Activated naive CD8-positive, alpha-beta T cell treated with anti-CD3 and anti-CD28 coated beads for 36 hours (primary cell): ENCODE measurements at places on chromosomes 3 and 15. TPM values are rescaled to one million over a fixed set of nuclear protein-coding genes. Genes with fewer than 3 reads are reported as not detected.

- no peak for DNase-seq
- H3K4me3 ChIP-seq: no peak overlapping the region
- no peak overlapping the region for H3K27ac ChIP-seq
- H3K36me3 ChIP-seq: no peaks in the 10 kb centered on the region
- H3K4me1 ChIP-seq: no peaks in the 10 kb centered on the region
- peaks cover 3% of the 10 kb centered on the region for H3K27me3 ChIP-seq
These were observed 167.3 kb downstream of the SQOR start for GRCh38 chr15:45802140-45802539.

DNA sequence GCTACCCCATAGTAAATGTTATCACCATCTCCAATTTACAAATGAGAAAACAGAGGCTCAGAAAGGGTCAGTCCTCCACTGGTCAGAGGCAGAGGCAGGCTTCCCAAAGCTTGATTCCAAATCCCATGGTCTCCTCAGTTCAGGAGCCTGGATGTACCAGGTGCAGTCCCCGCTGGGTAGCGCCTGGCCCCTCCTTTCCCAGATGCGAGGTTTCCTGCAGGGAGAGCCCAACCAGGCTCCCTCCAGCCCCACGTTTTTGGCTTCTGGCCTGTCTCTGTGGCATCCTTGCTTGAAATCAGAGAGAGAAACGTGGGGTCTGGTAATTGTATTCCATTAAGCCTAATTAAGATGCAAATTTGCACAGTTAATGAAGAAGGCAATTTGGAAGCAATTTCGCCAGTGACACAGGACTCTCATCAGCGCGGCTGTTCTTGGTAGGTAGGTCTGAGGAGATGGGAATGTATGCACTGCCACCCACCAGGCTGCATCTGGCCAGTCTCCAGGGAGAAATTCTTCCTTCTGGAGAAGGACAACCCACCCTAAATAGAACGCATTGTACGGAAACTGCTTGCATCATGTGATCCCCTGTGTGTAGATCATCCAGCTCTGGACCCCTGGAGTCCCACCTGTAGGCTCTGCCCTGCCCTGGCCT, 50.5 kb downstream of the HRH1 start:
- H3K4me1 ChIP-seq: no peaks in the 10 kb centered on the region
- H3K27me3 ChIP-seq: peaks cover 30% of the 10 kb centered on the region
- H3K36me3 ChIP-seq: no peaks in the 10 kb centered on the region
- H3K27ac ChIP-seq: no peak overlapping the region

DNA sequence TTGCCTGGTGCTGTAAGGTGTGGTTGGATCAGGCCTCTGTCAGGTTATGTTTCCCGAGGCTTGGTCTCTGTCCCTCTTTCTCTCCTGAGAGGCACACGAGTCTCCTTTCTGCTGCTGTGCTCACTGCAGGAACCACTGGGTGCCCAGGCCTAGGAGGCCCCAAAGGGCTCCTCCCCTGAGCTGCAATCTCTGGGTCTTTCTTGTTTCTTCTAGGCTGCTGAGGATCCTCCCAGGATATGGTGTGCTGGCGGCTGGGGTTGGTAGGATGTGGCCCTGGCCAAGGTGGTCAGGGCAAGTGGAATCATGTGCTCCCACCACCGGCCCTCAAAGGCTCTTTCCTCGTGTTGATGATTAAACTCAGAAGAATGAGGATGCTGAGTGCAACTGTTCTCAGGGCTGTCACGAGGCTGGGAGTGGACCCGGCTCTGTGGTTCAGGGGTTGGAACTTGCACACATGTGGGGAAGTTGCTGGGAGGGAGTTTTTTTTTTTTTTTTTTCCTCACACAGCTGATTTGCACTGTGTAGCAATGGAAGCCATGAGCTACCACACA, 43.6 kb upstream of the CTSH start:
- no peaks in the 10 kb centered on the region for H3K36me3 ChIP-seq
- H3K4me1 ChIP-seq: no peaks in the 10 kb centered on the region
- no peak overlapping the region for H3K4me3 ChIP-seq
- peaks cover 4% of the 10 kb centered on the region for H3K27me3 ChIP-seq

DNA sequence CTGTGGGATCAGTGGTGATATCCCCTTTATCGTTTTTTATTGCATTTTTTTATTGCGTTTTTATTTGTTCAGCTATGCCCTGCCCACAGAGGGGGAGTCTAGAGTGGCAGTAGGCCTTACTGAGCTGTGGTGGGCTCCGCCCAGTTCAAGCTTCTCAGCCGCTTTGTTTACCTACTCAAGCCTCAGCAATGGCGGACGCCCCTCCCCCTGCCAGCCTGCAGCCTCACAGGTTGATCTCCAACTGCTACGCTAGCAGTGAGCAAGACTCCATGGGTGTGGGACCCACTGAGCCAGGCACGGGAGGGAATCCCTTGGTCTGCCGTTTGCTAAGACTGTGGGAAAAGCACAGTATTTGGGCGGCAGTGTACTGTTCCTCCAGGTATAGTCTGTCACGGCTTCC, 500.6 kb upstream of the MCTP2 start:
- H3K4me1 ChIP-seq: no peaks in the 10 kb centered on the region
- H3K36me3 ChIP-seq: no peaks in the 10 kb centered on the region
- H3K4me3 ChIP-seq: no peak overlapping the region

DNA sequence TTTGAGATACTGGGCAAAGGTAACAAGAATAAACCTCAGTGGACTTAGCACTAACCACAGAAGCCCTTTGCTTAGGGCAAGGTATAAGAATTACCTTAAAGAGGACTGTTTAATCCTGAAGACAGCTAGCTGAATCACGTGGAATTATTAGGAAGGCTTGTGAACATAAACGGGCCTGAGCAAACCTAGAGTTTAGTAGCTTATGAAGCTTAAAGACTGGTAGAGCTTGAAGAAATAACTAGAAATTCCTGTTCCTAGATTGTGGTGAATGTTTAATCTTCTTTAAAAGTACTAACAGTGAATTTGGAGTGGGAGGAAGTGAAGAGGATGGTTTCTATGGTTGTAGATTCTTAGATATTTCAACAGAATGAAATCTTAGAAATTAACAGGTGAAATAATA, 428.9 kb upstream of the THRB start:
- H3K27me3 ChIP-seq: no peaks in the 10 kb centered on the region
- DNase-seq: no peak
- no peak overlapping the region for H3K4me3 ChIP-seq
- no peaks in the 10 kb centered on the region for H3K36me3 ChIP-seq
- no peak overlapping the region for H3K27ac ChIP-seq
- H3K4me1 ChIP-seq: no peaks in the 10 kb centered on the region

- no peak overlapping the region for H3K27ac ChIP-seq
- no peak for DNase-seq
- H3K27me3 ChIP-seq: peaks cover 29% of the 10 kb centered on the region
- H3K36me3 ChIP-seq: no peaks in the 10 kb centered on the region
- H3K4me3 ChIP-seq: no peak overlapping the region
These were observed 336.8 kb downstream of the DIPK2A start for GRCh38 chr3:144308396-144308795.

Gene FETUB
- not detected for total RNA-seq

GRCh38 chr3:38641461-38642110, 7.9 kb downstream of the SCN5A start:
- peaks cover 3% of the 10 kb centered on the region for H3K27me3 ChIP-seq
- H3K36me3 ChIP-seq: no peaks in the 10 kb centered on the region
- no peak overlapping the region for H3K27ac ChIP-seq
- no peaks in the 10 kb centered on the region for H3K4me1 ChIP-seq
- no peak overlapping the region for H3K4me3 ChIP-seq

- no peak overlapping the region for H3K4me3 ChIP-seq
- H3K27me3 ChIP-seq: no peaks in the 10 kb centered on the region
- peaks cover 23% of the 10 kb centered on the region for H3K4me1 ChIP-seq
- DNase-seq: no peak
These were observed 71.0 kb downstream of the ATP2B2 start for GRCh38 chr3:10434144-10434937.

DNA sequence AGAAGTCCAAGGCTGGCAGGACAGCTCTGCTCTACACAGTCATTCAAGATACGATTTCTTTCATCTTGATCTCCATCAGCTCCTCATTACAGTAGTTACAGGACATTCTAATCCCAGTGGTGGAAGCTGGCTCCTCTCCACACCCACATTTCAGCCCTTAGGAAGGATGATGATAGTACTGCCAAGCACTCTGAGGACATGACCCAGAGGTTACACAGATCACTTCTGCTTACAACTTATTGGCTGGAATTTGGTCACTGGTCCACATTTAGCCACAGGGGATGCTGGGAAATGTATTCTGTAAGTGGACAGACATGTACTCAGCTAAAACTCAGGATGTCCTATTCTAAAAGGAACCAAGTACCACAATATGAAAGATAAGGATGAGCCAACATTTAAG, 77.1 kb downstream of the IQCH start:
- peaks cover 3% of the 10 kb centered on the region for H3K36me3 ChIP-seq
- H3K4me1 ChIP-seq: no peaks in the 10 kb centered on the region
- H3K27me3 ChIP-seq: peaks cover 7% of the 10 kb centered on the region
- H3K27ac ChIP-seq: no peak overlapping the region
- no peak for DNase-seq

DNA sequence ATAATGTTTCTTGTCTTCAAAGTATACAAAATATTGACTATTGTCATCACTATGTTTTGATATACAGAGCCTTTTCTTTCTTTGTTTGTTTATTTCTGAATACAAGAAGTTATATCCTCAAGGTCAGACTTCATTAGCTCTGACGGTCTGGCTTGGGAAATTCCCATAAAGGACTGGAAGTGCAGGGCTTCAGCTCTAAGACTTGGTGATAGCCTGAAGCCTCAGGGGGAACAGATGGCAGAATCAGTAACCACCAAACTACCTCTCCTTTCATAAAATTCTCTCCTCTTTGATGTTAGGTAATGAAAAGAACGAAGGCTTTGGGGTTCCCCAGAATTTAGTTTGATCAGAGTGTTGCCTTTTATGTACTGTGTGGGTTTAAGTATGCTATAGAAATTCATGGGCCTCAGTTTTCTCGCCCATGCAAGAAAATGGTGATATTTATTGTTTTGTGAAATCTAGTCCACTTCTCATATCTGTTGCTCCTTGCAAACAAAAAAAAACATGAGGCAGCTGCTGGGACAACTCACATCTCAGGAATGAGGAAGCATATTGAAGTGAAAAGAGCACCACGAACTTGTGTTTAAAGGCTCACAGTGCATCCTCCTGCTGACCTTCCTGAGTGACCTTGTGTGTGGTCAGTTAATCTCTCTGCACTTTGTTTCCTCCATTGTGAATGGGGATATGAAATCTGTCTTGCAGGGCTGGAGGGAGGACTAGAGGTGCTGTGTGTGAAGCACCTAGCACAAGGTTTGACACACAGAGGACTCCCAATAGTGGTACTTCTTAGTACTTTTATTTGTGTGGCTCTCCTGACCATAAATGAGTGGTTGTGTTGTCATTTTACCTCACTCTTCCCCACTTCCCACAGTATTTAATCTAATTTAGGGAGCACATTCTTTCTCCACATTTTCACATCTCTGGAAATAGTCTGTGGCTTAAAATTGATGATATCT, 569.8 kb upstream of the IL12A start:
- H3K27ac ChIP-seq: no peak overlapping the region
- no peak for DNase-seq
- no peaks in the 10 kb centered on the region for H3K27me3 ChIP-seq
- H3K4me3 ChIP-seq: no peak overlapping the region
- H3K4me1 ChIP-seq: no peaks in the 10 kb centered on the region
- no peaks in the 10 kb centered on the region for H3K36me3 ChIP-seq

Gene ITIH1
- total RNA-seq: not detected

Gene FBLN2
- 1.9 TPM for total RNA-seq

- no peak overlapping the region for H3K4me3 ChIP-seq
- H3K27ac ChIP-seq: no peak overlapping the region
- H3K36me3 ChIP-seq: no peaks in the 10 kb centered on the region
- peaks cover 18% of the 10 kb centered on the region for H3K27me3 ChIP-seq
- DNase-seq: no peak
- H3K4me1 ChIP-seq: no peaks in the 10 kb centered on the region
These were observed 38.6 kb downstream of the MOBP start for GRCh38 chr3:39505866-39506742.

DNA sequence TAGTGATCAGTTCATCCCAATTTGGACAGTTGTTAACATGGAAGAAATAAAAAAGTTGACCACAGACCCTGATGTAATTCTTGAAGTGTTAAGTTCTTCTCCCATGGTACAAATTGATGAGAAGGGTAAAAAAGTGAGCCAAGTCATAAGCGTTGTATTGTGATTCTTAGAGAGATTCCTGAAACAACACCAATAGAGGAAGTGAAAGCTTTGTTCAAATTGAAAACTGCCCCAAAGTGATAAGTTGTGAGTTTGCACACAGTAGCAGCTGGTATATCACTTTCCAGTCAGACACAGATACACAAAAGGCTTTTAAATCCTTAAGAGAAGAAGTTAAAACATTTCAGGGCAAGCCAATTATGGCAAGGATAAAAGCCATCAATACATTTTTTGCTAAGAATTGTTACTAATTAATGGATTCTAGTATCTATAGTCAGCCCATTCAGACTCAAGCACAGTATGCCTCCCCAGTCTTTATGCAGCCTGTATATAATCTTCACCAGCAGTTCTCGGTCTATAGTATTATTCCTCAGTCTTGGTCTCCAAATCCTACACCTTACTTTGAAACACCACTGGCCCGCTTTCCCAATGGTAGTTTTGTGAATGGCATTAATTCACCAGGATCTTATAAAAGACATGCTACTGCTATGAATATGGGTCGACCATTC, 38.2 kb downstream of the CDIN1 start:
- DNase-seq: no peak
- H3K36me3 ChIP-seq: peaks cover 15% of the 10 kb centered on the region
- H3K27me3 ChIP-seq: no peaks in the 10 kb centered on the region

GRCh38 chr3:99559196-99559595, 79.2 kb upstream of the COL8A1 start:
- H3K27me3 ChIP-seq: no peaks in the 10 kb centered on the region
- H3K4me3 ChIP-seq: no peak overlapping the region
- DNase-seq: no peak
- H3K27ac ChIP-seq: no peak overlapping the region
- H3K4me1 ChIP-seq: no peaks in the 10 kb centered on the region

- H3K27me3 ChIP-seq: no peaks in the 10 kb centered on the region
- H3K4me3 ChIP-seq: no peak overlapping the region
- H3K36me3 ChIP-seq: no peaks in the 10 kb centered on the region
These were observed 539.4 kb downstream of the CADM2 start for GRCh38 chr3:85498177-85498576.

DNA sequence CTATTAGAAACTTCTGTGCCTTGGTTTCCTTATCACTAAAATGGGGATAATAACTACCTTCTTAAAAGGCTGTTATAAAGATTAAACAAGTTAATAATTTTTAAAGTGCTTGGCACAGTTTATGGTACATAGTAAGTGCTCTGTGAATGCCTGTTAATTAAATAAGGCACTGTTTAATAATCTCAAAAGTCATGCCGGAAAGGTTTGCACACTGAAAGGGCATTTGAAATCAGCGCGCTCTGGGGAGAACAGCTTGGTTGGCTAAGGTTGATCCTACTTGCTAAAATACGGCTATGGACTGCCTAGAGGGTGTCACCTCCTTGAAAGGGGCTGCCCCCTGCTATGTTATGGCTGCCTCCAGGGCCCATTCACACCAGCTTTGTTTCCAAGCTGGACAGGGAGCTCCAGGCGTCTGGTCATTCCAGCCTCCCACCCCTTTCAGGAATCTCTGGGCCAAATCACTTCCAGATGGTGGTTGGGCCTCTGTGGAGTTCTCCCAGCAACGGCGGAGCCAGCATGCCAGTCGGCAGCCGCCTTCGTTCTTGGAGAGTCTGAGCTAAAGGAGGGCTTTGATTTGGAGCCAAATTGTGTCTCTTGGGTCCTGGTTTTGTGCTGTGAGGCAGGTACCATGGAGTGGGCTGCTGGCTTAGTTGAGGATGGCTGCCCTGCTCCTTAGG, 5.9 kb downstream of the FLNB start:
- no peak overlapping the region for H3K4me3 ChIP-seq
- peaks cover 63% of the 10 kb centered on the region for H3K4me1 ChIP-seq
- H3K36me3 ChIP-seq: peaks cover 1% of the 10 kb centered on the region
- DNase-seq: no peak

Gene FSIP1
- 0.62 TPM for total RNA-seq
